ENCODE measurements at places on chromosomes 7 and 10.

- DNase-seq: no peak
Observed at GRCh38 chr10:128000471-128001362, 93.8 kb downstream of the PTPRE start.

GRCh38 chr7:154463794-154464193 lies 411.6 kb downstream of the DPP6 start:
- no peak for DNase-seq

GRCh38 chr7:116582806-116583444 lies 58.1 kb downstream of the CAV1 start:
- DNase-seq: no peak

GRCh38 chr7:43058271-43059066 lies 54.0 kb upstream of the HECW1 start:
- DNase-seq: no peak

DNA sequence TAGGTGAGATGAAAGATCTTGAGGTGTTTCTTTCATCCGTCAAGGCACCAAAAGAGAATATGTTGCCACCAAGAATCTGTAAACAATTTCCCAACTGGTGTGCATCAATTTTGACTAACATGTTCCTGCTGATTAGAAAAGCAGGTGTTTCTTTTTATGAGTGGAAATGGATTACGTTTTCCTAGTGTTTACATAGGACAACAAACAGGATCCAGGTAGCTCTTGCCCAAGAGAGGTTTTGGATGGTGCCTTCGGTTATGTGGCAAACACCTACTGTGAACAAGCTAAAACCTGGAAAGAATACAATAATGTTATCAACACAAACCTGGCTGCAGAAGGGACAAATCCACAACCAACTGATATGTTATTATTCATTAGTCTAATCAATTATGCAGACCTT lies 53.6 kb upstream of the WNT16 start:
- no peak for DNase-seq

DNA sequence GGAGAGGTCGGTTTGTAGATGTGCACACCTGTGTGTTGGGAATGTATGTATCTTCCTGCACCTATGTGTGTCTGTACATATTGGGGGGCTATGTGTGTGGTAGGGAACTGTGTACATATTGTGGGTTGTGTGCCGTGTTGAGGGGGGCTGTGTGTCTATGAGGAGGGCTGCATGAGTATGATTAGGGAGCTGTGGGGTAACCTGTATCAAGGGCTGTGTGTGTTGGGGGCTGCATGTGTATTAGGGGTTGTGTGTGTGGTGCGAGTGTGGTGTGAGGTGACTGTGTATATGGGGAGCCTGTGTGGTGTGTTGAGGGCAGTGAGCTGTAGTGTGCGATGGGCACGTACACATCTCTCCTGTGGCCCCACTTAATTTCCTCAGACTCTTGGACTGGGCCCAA lies 22.2 kb upstream of the PAX2 start:
- DNase-seq: no peak

DNA sequence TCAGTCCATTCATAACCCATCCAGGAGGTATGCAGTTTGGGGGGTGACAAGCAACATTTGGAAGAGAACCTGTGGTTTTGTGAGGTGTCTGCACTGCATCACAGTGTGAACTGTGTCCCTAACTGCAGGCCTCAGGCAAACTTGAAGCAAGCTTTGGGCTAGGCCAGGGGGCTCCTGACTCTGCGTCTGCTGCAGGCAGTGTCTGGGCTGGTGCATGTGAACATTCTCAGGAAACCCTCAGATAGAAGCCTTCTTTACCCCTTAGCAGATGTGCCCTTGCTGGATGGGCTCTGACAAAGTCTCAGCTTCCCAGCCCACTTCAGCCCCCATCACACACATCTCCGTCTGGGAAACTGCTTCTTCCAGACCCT lies 61.0 kb downstream of the VIPR2 start:
- no peak for DNase-seq

DNA sequence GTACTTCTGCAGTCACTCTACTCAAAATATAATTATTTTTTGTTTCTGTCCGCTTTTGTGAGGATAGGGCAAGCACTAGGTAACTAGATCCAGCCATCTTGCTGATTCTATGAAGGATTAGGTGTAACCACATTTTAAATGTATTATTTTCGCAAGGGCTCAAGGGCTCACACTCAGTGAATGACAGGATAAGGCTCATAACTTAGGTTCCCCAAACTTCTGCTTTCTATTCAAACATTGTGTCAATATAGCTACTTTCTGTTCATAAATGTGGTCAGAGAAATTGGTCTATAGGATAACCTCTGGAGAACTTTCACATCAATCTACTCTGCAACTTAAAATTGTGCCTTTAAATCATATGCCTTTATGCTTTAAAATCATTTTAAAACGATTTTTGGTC lies 1141.2 kb downstream of the SORCS1 start:
- no peak for DNase-seq

DNA sequence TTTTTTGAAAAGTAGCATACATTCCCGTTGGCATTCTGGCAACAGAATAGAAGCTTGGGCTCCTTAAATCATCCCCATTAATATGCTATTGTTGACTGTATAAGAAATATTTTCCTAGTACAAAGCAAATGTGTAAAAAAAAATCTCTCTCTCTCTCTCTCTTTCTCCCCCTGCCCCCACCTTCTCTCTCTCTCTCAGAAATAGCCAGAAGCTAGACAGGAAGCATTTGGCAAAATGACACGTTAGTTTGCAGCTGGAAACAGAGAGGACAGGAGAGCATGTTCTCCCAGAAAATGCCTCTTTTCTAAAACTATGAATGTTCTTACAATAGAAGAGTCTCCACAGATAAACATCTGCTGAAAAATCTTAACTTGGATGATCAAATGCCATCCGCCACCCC lies 59.6 kb upstream of the AKR1E2 start:
- DNase-seq: no peak

- no peak for DNase-seq
Observed at GRCh38 chr7:130127821-130128317, 57.5 kb downstream of the KLHDC10 start.

- no peak for DNase-seq
Observed at GRCh38 chr10:5033061-5033778, 29.6 kb upstream of the AKR1C2 start.

All from WERI-Rb-1 (cell line).